ENCODE measurements at places on chromosomes 5 and 9.
A peak's percentile ranks its signal among the peaks of the same experiment; 100 is the strongest.

GRCh38 chr9:69759021-69759420 lies 790 bp downstream of the PTAR1 start:
- peak; percentile 1 for DNase-seq

GRCh38 chr9:125540497-125540896 lies 166.5 kb downstream of the MAPKAP1 start:
- peak; percentile 28 for DNase-seq

GRCh38 chr5:90575712-90576111 lies 17.1 kb downstream of the ADGRV1 start:
- no peak for DNase-seq

DNA sequence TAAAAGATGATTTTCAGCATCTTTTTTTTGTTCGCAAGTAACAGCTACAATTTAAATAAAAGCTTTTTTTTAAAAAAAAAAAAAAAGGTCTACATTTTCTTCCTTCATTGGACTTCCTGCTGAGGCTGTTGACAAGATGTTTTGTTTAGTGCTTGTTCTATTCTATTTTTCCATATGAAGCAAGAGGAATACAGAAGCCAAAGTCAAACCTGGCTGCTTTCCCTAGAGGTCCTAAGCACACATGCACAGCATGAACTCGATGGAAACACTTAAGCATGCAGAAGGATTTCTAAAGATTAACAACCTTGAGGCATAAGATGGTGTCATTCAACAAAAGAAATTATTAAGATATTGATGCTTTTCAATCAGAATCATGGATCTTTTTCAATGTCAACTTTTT lies 105.1 kb downstream of the ADCY2 start:
- DNase-seq = no peak

DNA sequence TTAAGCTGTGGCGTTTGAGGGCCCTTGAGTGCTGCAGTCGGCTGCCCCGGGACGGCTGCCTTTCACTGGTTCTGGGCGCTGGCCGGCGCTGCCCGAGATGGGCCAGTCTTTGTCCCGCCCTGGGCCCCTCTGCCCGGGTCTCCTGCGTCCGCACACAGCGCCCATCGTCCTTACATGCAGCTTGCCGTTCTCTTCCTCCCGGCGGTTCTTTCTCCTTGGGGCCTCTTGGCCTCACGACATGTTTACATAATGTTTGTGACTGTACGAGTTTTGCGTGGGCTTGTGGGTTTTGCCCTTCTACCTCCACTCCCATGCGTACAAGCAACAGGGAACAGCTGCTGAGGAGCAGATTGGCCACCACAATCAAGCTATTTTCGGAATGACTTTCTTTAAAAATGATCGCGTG lies 618 bp downstream of the TNPO1 start:
- peak; percentile 78 for DNase-seq

DNA sequence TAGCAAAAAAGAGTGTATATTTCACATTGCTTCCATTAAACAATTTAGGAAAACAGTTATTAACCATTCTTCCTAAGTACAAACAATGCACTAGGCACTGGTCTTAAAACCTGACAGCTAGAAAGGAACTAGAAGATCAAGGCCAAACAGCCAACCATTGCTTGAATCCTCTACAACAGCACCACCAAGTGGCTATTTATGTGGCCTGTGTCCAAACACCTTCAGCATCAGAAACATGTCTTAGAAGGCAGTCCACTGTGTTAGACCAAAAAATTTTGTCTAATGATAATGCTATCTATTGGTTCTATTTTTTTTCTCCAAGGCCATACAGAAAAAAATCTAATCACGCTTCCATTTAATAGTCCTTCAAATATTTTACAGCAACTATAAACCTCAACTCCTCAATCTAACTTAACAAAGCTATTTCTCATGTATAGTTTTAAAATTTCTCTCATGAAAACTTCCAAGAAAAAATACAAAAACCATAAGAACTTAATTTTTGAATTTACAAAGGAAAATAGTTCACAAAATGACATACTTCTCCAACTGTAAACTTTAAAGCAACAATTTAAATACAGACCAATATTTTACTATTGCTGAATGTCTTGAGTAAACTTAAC lies 36.1 kb downstream of the CAAP1 start:
- DNase-seq = peak; percentile 77

DNA sequence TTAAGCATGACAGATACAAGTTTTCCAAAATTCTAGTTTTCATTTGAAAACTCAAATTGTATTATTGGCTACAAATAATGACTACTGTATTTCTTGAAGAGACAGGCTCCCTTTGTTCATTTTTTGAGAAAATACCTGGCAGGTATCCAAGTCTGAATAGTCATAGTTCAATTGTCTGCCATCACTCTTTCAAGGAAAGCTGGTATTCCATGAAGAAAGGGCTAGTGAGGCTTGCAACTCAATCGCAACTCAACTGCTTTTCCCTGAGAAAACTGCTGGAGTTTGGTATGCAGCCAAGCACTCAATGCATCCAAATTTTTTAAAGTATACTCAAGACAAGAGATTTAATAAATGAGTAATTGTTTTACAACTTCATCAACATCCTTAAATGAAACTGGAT lies 61.4 kb upstream of the TRIO start:
- no peak for DNase-seq

GRCh38 chr5:143217804-143218160 lies 185.7 kb downstream of the NR3C1 start:
- DNase-seq = no peak

DNA sequence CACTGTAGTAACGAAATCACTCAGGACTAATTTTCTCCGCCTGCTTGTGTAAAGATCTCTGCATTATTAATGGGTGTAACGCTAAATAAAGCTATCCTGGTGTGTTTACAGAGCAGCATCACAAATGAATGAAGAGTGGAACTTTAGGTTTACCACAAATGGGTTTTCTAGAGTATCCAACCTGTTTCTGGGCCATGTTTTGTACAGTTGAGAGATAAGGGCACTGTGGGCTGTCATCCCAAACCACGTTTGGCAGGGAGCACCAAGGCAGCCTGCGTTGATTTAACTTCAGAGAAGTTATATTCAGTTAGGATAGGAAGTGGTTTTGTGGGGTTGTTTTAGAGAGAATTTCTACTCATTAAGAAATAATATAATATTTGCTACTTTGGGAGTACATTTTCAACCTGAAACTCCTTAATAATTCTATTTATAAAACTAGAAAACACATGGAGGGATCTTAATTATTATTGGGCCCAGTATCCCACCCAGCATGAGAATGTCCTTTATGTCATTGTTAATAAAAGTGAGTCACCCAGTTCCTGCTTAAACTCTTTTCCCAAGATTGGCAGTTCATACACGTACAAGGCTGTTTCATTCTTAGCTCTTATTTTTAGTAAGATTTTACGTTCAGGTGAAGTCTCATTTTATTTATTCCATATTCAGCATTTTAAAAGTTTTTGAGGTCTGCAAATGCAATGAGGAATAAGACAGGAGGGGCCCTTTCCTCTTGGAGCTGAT lies 8.0 kb downstream of the KCNN2 start:
- no peak for DNase-seq

GRCh38 chr5:148733601-148734438 lies 79.5 kb upstream of the HTR4 start:
- DNase-seq = peak; percentile 80

DNA sequence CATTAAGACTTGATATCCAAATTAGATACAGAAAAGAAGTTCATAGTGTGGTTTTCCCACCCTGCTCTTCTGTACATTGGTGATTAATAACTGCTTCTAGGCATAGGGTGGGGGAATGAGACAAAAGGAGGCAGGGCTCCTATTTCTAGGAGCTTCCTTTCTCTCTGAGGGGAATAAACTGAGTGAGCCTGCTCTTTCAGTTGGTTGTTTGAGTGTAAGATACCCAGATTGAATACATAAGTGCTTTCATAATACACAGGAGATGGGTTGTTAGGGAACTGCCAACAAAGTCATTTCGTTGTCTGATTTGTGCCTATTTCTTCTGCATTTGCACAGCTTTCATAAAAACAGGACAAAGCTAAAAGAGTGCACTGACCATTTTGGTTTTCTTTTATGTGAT lies 48.9 kb upstream of the TTC23L start:
- DNase-seq = no peak

GRCh38 chr9:95724253-95724991 lies 151.1 kb upstream of the ERCC6L2 start:
- no peak for DNase-seq

DNA sequence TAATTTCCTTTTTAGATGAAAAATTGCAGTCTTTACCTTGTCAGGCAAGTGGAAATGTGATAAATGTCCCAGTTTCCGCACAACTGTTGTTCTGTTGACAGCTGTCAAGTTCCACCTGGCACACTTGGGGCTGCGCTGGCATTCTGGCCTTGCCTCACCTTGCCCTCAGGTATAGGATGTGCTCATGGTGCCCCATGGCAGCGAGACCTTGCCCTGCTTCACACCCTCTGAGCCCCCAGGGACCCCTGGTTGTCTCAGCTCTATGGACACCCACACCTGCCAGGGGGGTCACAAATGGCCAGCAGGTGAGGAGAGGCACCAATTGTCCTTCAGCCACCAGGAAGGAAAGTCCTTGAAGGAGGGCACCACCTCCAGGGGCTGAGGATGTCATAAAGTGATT lies 37.5 kb upstream of the SEMA4D start:
- DNase-seq = no peak

GRCh38 chr5:165420493-165420892 lies 1915.1 kb downstream of the MAT2B start:
- DNase-seq = no peak

GRCh38 chr9:110217656-110218099 lies 9.7 kb upstream of the C9orf152 start:
- DNase-seq = peak; percentile 4

DNA sequence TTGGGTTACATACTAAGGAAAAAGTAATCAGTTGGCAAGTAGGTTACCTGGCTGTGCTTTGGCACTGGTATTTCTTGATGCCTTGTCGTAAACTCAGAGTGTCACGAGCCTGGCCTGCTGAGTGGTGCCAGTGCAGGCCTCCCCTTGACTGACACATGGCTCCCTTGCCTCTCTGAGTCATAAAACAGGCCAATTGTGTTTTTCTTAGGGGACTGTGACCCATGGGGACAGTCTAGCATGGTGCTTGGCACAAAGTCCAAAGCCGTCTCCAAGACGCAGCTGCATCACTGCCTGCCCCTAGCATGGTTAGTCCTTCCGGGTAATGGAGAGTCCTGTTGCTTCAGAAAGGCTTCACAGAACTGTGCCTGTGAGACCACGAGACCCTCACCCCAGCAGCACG lies 132.5 kb downstream of the MVB12B start:
- no peak for DNase-seq

GRCh38 chr5:90709323-90710155 lies 150.9 kb downstream of the ADGRV1 start:
- DNase-seq = no peak

DNA sequence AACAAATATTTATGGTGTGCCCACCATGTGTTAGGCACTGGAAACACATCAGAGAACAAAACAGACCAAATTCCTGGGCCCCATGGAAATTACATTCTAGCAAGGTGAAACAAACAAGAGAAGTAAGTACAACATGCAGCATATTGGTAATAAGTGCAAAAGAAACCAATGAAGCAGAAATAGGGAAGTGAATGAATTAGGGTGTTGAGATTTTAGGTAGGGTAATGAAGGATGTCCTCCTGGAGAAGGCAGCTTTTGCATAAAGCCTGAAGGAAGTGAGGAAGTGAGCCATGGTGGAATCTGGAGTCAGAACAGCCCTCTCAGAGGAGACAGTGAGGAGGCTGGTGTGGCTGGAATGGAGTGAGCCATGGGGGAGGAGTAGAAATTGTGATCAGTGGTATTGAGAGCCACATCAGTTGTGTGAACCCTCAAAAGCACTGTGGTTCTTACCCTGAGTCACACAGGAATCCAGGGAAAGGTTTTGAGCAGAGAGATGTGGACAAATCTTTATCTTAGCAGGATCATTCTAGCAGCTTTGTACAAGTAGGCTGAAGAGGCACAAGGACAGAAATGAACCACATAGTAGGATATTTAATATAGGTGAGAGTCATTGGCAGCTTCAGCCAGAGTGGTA lies 52.7 kb upstream of the ARL15 start:
- no peak for DNase-seq

DNA sequence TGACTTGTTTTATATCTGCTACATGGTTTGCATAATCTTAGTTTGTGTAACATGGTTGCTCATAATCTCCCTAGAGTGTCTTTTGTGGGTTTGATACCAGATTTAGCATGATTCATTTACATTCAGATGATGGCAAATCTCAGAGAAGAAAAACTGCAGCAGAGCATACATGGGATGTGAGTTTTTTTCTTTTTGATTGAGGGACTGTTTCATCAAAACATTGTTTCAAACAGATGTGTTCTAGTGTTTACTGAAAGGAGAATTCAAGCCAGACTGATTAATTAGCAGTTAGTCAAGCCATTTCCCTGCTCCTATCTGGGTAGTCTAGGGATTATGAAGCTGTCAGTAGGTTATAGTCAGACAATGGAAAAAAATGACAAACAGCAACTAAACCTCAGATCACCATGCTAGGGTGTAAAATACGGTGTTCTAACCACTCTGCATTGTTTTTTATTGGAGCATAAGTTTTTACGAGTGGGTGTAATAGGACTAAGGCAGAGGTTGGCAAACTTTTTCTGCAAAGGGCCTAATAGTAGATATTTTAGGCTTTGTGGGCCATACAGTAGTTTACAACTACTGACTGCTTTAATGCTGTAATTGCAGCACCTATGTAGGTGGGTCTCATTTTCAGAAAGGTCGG lies 10.5 kb upstream of the GDNF start:
- DNase-seq = no peak

DNA sequence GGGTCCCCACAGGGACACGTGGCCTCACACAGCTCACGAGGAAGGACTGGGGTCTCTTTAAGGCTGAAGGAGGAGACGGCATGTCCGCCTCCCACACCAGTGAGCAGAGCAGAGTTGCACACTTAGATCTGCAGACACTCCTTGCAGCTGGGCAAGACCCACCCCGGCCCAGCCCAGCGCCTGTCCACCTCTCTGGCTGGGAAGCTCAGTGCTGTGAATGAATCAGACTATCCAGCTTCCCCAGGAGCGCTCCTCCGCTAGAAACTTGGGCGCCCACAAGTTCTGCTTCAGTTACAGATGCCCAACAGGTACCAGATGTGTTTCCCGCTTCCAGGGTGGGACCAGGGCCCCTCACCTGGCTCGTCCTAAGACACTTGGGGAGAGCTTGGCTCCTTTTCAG lies 78.9 kb downstream of the NSUN2 start:
- no peak for DNase-seq

DNA sequence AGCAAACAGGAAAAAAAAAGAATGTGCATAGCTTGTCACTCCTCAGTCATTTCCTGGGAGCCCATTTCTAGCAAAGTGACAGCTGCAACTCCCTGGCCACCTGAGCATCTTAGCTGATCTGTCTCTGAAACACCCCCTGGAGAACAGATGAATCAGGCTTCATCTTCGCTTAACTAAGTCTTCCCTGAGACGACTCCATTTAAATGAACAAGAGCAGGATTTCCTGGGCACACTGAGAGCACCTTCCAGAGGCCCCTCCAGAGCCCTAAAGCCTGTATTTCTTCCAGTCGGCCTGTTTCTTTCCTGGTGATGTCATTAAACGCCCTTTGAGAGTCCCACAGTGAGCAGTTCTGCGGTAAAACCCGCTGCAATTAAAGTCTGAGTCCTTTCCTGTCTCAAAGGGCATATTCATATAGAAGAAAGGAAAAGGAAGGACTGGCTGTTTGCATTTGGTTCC lies 13.9 kb downstream of the TGFBI start:
- no peak for DNase-seq

- no peak for DNase-seq
Measured at GRCh38 chr5:100787648-100788047, 115.4 kb downstream of the ST8SIA4 start.
